ENCODE measurements at places on chromosomes 13 and 19.

DNA sequence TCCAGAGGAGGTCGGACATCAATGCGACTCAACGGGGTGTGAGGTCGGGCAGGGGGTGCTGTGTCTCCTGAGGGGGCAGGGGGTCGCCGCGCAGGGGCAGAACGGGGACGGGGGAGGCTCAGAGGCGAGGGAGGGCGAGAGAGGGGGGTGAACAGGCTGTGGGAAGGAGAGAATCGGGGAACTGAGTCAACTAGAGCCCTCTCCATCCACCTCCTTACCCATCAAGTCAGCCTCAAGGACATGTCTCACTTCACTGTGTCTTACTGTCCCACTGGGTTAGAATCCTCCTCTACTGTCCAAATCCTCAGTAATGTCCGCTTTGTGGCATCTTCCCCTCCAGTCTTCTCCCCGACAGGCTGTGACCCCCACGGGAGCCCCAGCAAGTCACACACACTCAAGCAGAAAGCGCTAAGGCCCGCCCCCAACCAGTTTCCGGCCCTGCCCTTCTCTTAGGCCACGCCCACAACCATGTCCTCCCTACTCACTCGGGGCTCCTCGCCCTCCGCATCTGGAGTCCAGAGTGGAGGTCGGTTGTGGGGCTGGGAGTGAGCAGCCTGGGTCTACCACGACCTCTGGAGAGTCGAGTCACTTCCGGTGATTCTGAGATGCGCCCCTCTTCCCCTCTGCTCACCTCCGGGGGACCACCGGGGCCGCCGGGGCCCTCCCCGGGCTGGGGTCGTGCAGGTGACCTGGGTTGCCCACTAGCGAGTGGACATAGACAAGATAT is 9.3 kb downstream of the PLEKHA4 start:
- DNase-seq: peak; percentile 52

GRCh38 chr13:22821589-22821988 is 359.2 kb upstream of the SGCG start:
- no peak for DNase-seq

GRCh38 chr13:75841905-75842304 is 205.8 kb downstream of the LMO7 start:
- no peak for DNase-seq

- no peak for DNase-seq
Measured at GRCh38 chr13:46633416-46633815, 80.4 kb downstream of the LRCH1 start.

DNA sequence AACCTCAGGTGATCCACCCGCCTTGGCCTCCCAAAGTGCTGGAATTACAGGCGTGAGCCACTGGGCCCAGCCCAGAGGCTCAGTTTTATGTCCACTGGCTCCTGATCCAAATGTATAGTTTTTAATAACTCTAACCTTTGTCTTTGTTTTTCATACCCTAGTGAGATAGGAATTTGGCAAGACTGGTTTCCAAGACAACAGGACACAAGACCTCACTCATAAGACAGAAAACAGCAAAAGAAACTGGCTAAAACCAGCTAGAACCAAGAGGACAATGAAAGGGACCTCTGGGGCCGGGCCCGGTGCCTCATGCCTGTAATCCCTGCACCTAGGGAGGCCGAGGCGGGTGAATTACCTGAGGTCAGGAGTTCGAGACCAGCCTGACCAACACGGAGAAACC is 27.6 kb downstream of the CPT1C start:
- no peak for DNase-seq

- no peak for DNase-seq
Measured at GRCh38 chr19:44757735-44758505, 9.4 kb downstream of the BCL3 start.

- DNase-seq: no peak
Measured at GRCh38 chr19:14434543-14435319, 1.6 kb downstream of the PKN1 start.

DNA sequence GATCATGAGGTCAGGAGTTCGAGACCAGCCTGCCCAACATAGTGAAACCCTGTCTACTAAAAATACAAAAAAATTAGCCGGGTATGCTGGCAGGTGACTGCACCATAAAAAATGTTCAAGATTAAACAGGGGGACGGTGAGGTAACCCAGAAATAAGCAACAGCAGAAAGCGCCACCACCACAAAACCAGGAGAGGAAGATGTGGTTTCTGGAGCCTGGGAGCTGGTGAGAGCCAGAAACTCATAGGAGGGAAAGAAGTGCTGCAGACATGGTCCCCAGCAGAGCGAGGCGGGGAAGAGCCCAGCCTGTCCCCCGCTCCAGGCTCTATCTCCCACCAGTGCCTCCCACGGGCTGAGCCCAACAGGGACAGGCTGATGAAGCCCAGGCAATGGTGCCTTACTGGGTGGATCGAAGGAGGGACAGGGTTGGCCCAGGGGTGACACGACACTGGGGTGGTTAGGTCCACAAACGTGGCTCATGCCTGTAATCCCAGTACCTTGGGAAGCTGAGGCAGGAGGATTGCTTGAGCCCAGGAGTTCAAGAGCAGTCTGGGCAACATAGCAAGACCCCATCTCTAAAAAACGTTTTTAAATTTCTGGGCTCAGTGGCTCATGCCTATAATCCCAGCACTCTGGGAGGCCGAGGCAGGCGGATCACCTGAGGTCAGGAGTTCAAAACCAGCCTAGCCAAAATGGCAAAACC is 19.0 kb downstream of the SPC24 start:
- DNase-seq: no peak

- no peak for DNase-seq
Measured at GRCh38 chr19:34066007-34066643, 106.2 kb upstream of the LSM14A start.

- DNase-seq: no peak
Measured at GRCh38 chr13:110548891-110549794, 12.4 kb downstream of the RAB20 start.

- DNase-seq: no peak
Measured at GRCh38 chr13:20149762-20150161, 11.1 kb downstream of the GJA3 start.

DNA sequence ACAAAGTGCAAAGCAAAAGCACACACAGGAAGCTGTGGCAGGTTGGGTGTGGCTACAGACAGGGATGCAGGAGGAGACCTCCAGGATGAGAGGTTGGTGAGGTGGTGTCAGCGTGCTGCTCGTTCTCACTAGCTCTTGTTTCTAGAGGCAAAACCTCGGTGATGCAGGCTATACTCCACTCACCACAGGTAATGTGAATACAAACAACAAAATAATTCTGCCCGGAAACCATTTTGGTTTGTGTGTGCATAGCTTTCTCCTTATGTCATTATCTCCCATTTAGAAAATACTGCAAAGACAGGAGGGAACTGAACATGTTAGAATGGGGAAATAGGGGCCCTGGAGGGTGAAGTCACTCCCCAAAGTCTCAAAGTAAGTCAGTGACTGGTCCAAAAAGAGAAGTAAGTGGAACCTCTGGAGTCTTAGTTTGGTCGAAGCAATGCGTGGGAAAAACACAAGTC is 9.4 kb downstream of the LCP1 start:
- DNase-seq: no peak

- no peak for DNase-seq
Measured at GRCh38 chr13:113965968-113966884, 7.7 kb downstream of the C13orf46 start.

DNA sequence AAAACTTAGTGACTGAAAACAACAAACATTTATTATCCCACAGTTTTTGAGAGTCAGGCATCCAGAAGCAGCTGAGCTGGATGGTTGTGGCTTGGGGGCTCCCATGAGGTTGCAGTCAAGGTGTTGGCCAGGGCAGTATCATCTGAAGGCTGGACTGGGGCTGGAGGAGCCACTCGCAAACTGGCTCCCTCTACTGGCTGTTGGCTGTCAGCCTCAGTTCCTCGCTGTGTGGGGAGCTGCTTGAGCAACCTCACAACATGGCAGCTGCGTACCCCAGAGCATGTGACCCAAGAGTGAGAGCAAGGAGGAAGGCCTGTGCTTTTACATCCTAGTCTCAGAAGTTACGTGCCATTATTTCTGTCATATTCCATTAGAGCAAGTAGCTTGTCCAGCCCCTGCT is 9.7 kb downstream of the YJU2 start:
- no peak for DNase-seq

DNA sequence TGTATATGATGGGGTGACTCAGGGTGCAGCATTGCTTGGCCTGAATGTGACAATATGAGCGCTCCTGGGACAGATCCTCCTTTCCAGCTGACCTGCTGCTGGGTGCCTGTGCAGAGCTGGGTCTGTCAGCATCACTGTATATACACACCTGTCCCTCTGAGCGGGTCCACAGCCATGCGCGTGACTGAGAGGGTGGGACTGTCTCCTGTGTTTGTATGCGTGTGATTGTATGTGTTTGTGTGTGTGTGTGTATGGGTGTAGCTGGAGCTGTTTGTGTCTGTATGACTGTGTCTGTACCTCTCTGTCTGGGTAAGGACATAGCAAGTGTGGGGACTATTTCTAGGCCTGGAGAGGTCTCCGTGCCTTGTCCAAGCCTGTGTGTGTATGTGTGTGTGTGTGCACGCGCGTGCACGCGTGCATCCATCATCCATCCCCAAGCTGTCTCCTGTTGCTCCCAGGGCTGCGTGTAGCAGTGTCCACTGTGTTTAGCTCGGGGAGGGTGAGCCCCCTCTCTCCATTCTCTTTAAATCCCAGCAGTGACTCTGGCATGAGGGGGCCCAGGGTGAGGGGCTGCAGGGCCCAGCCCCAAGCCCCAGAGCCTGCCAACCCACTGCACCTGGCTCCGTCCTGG is 8.3 kb downstream of the IGLON5 start:
- no peak for DNase-seq

DNA sequence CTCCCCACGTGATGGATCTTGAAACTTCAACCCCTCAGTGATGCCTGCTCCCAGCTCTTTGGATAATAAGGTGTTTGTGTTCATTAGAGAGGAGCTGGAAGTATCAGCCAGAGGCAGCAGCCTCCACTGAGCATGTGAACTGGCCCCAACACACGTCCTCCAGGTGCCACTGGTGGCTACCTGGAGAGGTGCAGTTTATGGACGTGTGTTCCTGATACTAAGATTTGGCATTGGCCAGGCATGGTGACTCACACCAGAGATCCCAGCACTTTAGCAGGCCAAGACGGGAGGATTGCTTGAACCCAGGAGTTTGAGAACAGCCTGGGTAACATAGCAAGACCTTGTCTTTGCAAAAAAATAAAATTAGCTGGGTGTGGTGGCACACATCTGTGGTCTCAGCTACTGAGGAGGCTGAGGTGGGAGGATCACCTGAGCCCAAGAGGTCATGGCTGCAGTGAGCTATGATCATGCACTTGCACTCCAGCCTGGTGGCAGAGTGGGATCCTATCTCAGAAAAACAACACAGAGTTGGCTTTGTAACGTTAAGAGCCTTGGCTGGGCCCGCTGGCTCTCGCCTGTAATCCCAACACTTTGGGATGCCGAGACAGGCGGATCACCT is 34.4 kb downstream of the SLC25A42 start:
- no peak for DNase-seq

DNA sequence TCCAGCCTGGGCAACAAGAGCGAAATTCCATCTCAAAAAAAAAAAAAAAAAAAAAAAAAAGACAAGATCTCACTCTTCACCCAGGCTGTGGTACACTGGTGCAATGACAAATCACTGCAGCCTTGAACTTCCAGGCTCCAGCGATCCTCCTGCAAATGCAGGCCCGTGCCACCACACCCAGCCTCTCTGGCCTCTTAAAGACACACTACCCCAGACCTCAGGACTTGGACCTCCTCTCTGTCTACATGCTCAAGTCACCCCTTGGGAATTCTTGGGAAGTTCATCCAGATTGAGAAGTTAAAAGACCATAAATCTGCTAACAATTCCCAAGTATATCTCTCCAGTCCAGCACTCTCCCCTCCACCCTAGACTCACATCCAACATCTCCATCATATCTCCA is 10.6 kb upstream of the HIPK4 start:
- DNase-seq: no peak

DNA sequence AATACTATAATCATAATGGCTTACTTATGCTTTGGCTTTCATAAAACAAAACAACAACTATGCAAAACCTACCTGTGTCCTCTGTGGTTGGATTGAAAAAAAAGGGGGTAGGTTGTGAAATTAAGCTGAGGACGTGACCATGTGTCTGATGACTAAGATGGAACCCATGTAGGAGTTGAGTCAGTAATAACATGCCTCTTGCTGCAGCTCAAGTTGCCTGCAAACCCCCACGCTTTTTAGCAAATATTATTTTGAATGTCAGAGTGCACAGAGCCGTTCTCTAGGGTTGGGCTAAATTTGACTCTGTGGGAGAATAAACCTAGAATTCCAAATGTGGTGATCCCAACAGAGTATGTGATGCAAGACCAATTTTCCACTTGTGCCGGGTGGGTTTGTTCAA is 209.3 kb downstream of the KCNRG start:
- DNase-seq: no peak

GRCh38 chr19:42846597-42846996 is 32.9 kb downstream of the PSG1 start:
- DNase-seq: no peak

GRCh38 chr13:20127562-20128458 is 33.0 kb downstream of the GJA3 start:
- no peak for DNase-seq

DNA sequence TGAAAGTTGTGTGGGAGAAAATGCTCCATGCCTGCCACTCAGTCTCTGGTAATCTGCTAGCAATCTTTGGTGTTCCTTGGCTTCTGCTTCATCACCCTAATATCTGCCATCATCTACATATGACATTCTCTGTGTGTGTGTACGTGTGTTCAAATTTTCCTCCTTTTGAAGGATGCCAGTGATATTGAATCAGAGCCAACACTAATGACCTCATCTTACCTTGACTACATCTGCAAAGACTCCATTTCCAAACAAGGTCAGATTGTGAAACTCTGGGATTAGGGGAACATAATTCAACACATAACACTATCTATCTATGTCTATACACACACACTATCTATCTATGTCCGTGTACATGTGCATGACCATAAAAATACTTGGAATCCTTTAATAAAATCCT is 81.4 kb upstream of the IRS2 start:
- DNase-seq: no peak

DNA sequence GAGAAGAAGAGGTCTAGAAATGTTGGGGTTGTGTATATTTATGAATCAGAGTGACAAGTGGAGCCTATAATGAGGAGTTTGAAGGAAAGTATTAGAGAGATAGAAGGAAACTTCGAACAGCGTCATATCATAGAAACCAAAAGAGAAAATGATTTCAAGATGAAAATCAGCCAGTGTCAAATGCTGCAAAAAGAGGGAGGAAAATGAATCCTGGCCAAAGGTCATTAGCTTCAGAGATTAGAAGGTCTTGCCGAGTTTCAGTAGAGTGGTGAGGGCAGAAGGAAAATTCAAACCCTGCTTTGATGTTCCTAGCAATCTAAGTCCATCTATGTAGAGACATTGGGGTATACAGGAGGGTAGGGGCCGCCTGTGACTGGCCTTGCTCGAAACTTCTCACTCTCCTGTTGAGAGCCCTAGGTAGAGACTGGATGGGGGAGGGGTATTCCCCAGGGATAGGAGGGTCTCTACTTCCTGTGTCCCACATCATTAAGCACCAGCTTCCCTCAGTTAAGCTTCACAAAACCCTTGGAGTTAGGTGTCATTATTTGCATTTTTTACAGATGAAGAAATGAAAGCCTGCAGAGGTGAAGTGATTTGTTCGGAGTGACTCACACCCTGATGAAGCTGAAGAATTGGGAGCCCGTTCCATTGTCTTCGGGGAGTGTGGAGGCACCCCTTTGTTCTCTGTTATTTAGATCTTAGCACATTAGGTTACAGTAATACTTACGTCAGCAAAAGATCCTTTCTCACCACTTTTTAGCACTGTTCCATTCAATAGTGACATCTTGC is 62.8 kb downstream of the FGF9 start:
- DNase-seq: no peak
